ENCODE measurements at places on chromosomes 16 and 17.

DNA sequence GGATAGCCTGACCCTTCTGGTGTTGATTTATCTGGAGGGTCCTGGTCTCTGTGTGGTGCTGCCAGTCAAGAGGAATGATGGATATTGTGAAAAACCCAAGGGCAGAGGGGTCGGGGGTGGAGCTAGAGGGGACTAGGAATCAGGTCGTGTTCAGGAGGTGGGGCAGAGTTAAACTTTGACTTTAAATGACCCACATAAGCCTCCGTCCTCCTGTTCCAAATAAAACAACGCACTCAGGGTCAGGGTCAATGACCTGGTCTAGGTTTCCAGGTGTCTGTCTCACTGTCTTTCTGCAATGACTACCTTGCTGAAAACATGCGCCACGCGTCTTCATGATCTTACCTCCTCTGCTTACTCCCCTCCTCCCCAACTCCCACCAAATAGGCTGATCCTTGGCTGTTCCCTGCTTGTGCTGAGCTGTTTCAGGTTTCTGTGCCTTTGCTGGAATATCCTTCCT lies 14.7 kb downstream of the AOC3 start:
- DNase-seq = no peak

GRCh38 chr16:82660966-82661365 lies 34.2 kb downstream of the CDH13 start:
- DNase-seq = no peak

DNA sequence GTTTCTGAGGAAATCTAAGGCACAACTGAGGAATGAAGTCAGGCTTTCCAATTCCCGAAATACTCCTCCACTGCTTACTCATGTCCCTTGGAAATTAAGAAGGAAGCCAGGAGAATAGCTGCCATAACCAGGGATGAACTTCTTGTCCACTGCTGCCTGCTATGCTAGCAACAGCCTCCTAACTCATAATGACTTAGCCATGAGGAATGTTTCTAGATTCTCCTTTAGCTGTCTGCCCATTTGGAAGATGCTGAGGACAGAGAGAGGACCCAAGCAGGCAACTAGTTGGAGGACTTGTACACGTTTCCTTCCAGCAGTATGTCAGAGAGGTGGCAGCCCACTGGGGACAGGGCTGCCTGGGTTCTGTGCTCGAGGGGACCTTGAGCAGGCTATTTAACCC lies 939 bp upstream of the CCL2 start:
- DNase-seq = peak; percentile 72

GRCh38 chr16:2207872-2208271 lies 2.6 kb downstream of the MLST8 start:
- DNase-seq = no peak

GRCh38 chr16:89596061-89596689 lies 17.3 kb upstream of the DPEP1 start:
- no peak for DNase-seq

DNA sequence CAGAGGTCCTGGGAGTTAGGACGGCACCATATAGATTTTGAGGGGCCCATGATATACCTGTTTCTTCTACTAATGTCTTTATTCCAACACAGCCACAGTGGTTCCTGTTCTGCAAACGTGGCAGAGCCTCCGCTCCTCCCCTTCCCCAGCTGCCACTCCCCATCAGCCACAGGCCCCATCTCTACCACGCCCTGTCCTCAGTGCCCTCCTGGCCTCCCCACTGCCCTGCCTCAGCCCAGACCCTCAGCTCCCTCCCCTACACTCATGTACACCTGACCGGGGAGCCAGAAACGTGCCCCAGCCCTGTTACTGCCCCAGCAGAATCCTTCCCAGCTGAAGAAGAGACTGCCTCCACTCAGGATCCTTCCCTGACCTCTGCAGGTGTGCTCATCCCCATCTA lies 11.9 kb upstream of the RBFOX3 start:
- DNase-seq = no peak

DNA sequence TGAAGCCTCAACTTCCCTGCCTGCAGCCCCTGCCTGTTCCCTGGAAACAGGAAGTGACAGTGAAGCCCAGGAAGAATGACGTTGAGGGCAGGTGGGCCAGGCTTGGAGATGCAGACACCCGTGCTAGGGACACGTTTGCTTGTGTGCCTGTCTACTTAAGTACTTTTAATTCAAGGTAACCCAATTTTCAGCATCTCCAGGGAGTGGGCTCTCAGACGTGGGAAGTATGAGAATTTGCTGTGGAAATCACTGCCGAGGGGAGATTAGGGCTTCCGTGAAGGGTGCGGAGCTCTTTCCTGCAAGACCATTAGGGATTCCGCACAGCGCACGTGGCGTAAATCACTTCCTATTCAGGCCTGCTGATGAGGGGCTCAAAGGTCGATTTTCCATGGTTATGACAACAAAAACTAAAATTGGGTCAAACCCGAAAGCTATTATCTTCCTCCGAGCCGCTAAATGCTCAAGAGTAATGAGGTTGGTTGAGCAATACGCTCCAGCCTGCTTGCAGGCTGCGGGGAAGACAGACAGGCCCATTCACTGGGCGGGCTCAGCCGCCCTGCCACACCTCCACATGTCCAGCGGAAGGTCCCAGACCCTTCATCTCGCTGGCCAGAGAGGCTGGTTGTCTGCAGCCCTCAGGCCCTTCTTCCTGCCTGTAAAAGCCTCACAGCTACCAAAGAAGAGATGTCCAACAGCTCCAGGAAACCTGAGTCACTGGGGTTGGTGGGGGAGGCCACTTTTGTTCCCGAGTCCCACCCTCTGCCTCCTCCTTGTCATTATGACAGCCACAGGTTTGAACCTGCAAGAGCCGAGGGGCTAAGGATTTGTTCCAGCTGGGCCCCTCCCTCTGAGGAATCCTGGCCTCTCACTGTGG lies 109.9 kb downstream of the RBFOX3 start:
- no peak for DNase-seq

- DNase-seq = no peak
Observed at GRCh38 chr17:37385474-37385990, 9.7 kb downstream of the C17orf78 start.

DNA sequence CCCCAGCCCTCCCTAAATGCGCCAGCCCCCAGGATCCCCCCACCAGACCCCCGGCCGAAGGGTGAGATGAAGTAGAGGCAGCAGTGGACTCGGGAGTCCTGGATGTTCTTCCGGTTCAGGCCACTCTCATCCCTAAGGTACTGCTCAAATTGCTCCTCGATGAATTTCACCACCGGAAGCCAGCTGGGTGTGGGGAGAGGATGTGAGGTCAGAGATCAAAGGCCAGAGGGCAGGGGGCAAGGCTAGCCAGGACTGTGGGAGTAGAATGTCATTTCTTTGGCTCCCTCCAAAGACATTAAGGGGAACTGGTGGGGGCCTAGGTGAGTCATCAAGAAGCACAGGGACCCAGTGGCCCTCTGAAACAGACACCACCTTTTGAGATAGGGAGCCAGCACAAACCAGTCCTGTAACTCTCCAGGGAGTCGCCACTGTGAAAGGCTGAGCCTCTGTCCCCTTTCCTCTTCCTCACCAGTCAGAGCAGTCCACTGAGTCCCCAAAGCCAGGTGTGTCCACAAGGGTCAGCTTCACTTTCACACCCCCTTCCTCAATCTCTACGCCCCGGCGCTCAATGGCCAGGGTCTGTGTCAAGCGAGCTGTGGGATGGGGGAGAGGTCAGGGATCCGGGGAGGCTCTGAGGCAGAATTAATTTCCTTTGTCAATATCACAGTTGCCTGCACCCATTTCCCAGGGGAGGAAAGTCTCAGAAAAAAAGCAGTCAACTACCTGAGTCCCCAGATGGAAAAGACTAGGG lies 895 bp downstream of the SEPTIN1 start:
- DNase-seq = no peak

DNA sequence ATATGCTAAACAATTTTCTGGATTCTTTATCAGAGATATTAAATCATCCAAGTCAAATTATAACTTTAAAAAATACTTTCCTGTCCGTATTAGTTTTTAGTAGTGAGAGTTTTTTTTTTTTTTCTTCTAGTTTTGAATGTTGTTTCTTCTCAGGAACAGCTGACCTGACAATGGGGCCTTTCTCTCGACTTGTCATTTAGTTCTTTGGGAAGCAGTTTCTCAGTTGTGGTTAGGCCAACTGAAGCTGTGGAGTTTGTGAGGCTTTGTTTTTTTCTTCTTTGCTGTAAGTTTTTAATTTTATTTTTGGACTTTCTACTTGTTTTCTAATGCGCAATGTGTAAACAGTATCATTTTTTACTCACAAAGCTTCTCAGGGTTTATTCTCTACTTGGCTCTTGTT lies 140.8 kb downstream of the FTO start:
- DNase-seq = no peak

- DNase-seq = peak; percentile 69
Observed at GRCh38 chr16:21656795-21657768, 4.7 kb upstream of the IGSF6 start.

DNA sequence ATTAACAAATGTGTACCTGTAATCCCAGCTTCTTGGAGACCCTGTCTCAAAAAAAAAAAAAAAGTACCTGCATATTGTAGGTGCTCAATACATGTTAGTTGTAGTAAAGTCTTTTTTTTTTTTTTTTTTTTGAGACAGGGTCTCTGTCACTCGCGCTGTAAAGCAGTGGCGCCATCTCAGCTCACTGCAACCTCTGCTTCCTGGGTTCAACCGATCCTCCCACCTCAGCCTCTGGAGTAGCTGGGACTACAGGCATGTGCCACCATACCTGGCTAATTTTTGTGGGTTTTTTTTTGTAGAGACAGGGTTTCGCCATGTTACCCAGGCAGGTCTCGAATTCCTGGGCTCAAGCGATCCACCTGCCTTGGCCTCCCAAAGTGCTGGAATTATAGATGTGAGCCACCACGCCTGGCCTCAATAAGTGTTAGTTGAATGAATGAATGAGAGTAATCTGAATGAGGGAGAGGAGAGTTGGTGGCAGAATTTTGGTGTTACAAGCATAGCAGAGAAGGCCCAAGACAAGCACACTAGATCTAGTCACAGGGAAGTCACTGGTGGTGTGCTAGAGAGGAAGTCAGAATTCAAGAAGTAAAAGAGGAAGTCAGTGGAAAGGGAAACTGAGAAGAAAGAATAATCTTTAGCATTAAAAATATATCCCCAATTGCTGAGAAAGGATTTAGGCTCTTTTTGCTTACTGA lies 9.4 kb upstream of the MYL4 start:
- DNase-seq = no peak

- DNase-seq = peak; percentile 32
Observed at GRCh38 chr16:27408012-27408601, 6.1 kb downstream of the IL21R start.

- DNase-seq = no peak
Observed at GRCh38 chr17:77873500-77874302, 84.8 kb upstream of the TNRC6C start.

GRCh38 chr17:48484256-48484655 lies 46.6 kb downstream of the HOXB1 start:
- peak; percentile 76 for DNase-seq
